ENCODE measurements at places on chromosomes 6 and 20.

DNA sequence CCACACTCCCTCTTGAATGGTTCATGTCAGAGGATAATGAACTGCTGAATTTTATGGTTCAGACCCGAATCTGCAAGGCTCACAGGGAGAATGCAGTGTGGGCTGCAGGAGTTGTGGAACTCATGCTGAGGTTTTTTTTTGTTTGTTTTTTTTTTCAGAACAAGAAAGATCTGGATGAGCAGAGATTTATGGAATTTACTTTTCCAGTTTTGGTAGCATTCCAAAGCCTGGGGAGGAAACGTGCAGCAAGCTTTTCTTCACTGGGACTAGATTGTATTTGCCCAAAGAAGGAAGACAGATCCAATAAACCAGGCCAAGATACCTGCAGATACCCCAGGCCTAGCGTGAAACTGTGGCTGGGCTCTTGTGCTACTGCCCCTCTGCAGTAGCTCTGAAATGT lies 223.9 kb upstream of the TAB2 start:
- DNase-seq, result no peak

- no peak for DNase-seq
Observed at GRCh38 chr6:111761212-111761611, 112.0 kb downstream of the FYN start.

DNA sequence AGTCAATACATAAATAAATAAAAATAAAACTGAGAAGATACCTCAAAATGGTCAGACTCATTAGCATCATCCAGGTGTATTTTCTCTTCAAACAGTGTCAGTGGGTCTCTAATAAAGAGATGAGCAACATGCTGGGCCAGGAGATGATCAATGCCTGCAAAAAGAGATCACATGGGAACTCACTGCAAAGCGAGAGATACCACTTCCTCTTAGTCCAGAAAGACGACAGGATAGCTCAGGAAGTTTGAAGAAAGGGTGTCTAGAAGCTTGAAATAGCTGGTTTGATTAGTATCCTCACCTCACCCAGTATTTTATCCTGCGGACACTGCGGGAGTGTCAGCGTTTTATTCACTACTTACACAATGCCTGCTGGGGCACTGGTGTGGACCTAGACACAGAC lies 38.0 kb downstream of the GCLC start:
- no peak for DNase-seq

GRCh38 chr20:1427457-1428054 lies 34.7 kb upstream of the FKBP1A start:
- no peak for DNase-seq

- DNase-seq, result no peak
Observed at GRCh38 chr6:14016432-14016831, 91.7 kb downstream of the RNF182 start.

DNA sequence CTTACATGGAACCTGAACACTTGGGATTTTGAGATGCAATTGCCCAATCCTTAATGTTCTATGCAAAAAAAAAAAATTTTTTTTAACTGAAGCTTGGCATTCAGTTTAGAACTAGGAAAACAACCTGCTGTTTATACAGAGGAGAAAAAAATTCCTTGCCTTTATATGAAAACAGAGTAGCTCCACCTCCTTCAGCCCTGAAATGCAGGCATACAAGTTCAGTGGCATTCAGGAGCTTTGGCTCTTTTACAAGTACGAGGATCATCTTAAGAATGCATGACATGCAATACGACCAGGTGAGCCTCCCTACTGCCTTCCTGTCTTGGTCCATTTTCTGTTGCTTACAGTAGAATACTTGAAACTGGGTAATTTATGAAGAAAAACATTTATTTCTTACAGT lies 20.4 kb downstream of the PAX1 start:
- no peak for DNase-seq

DNA sequence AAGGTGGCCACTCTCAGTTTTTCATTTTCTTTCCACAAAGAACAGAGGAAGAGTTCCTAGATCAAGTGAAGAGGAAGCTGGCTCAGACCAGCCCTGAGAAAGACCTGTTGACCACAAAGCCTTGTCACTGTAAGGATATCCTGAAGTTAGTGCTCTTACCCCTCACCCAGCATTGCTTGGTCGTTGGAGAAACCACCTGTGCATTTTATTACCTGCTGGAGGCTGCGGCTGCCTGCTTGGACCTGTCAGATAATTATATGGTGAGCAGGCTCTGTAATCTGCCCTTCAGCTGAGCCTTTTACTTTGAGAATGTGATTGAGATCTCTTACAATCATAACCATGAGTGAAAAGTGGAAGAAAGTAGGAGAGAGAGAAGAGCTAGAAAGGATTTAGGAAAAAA lies 21.9 kb downstream of the TREML1 start:
- no peak for DNase-seq

GRCh38 chr6:124148236-124148957 lies 344.7 kb downstream of the NKAIN2 start:
- no peak for DNase-seq

DNA sequence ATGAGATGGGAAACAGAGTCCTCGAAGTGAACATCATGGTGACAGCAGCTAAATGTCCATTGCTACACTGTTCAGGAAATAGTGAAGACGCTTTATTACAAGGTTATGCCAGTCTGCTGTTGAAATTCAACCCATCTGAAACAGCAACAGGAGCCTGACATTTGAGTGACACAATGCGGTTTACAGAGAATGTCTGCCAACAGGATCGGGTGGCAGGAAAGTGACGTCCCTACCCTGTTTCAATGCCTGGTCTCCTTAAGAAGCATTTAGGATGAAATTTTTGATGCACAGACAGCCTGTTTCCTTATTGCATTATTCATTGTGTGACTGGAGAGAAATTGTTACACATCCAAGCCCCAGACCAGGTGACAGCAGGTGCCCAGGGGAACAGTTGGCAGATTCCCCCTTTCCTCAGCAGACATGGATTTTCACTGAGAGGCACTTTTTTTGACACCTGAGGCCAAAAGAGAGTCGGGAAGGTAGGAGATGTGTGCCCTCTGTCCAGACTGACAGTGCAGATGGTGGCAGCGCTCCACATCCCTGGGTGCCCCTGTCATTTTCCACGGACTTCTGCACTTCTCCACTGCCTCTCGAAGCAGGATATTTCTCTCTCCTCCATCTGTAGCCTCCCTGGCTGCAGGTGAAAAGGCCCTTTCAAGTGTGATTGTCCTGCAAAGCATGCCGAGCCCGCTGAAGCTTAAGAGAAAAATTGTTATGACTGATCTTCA lies 87.9 kb downstream of the BFSP1 start:
- no peak for DNase-seq

DNA sequence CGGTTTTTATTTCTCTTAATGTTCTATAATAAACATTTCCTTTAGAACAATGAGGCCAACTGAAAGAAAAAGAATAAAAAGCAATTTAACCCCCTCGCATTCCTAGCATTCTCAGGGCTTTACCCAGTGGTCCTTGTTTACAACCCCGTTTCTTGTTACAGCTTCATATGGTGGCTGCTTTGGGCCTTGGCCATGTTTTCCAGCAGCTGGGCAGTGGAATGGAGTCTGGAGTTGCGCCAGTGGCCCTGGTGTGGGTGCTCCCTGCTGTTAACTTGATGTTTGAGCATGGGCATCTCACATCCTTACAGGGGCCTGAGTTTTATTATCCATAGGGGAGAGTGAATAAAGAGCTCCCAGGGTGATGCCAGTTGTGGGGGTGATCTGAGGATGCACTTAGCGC lies 18.8 kb downstream of the EFCAB8 start:
- no peak for DNase-seq

DNA sequence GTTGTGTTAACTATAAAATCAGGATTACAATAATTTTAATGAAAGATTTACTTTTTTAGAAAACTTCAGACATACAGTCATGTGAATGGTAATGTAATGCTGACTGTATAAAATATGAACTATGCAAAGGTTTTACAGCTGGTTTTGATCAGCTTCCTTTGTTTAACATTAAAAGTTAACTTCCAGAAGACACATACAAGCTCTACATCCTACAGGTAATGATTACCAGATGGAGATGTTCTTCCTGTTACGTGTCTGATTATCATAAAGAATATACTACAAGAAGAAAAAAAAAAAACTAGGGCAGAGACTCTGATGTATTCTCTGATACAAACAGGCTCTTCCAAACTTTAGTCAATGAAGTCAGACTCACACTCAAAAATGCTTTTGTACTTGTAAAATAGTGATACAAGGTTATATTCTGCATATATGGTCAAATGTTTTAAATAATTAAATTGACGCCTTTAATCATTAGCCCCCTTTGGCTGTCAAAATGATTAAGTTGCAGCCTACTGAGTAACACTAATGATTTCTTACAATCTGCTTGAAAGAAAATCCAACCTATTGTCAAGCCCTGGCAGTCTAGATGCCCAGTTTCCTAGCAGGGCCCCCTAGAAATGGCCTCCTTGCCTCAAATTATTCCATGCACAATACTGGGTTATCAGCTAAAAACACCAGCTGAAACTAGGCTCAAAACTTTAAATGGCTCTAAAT lies 251.8 kb upstream of the RUNX2 start:
- DNase-seq, result no peak

- DNase-seq, result no peak
Observed at GRCh38 chr6:11766589-11767450, 11.8 kb downstream of the ADTRP start.

DNA sequence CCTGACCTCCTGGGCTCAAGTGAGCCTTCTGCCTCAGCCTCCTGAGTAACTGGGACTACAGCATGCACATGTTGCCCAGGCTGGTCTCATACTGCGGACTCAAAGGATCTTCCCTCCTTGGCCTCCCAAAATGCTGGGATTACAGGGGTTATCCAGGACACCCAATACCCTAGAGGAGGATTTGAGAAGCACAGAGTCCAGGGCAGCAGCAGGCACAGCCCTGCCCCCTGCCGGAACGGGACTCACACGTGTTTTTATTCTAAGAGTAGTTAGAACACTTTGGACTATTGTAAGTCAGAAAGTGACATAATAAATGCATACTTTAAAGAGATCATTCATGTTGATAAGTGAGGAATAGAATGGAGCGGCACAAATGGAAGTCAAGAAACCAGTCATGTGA lies 80.2 kb downstream of the C6orf118 start:
- DNase-seq, result no peak

DNA sequence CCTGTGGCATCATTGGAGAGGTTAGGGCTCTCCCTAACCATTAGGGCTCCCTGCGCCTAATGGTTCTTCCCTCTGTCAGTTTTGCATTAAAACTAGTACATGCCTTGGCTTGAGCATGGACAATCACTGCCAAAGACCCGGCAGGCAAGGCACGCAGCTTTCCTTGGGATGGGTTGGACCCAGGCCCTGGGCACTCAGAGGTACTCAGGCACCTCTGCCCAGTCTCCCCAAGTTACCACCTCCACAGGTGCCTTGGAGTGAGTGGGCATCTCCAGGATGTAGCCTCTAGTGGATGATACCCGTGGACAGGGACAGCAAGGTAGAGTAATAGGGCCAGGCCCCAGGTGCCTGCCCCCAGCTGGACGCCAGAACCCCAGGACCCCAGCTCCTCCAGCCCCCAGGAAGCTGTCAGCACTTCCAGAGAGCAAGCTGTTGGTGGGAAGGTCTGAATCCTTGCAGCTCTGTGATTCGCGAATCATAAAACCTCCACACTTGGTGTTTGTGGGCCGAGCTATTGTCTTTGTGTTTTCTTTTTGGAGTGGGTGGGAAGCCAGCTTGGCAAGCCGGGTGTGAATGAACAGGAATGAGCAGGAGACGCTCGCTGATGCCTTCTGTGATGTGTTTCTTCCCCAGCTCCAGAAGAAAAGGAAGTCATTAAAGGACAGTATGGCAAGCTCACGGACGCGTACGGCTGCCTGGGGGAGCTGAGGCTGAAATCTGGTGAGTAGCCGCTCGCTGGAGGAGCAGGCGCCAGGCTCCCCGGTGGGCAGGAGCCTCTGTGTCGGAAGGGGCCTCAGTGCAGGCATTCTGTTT lies 35.1 kb downstream of the SYNJ2 start:
- DNase-seq, result no peak

DNA sequence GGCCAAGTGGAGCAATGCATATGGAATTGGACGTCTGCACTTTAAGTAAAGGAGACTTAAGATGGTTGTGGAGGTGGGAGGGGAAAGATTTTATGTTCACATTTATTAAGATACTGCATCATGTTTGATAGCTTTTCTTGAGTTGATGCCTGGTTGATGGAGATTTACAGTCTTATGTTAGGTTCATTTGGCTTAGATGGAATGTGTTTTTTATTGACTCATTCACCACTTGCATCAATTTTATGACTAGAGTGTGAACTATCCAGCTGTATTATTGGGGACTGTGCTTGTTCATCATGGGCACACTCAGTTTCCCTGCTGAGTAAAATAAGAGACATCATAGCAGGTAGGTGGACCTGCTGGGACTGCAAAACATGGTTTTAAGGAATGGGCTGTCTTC lies 91.2 kb upstream of the SCP2D1 start:
- no peak for DNase-seq

- DNase-seq, result no peak
Observed at GRCh38 chr20:59680148-59680650, 75.9 kb downstream of the PHACTR3 start.

GRCh38 chr20:16606468-16607070 lies 33.3 kb upstream of the KIF16B start:
- no peak for DNase-seq

DNA sequence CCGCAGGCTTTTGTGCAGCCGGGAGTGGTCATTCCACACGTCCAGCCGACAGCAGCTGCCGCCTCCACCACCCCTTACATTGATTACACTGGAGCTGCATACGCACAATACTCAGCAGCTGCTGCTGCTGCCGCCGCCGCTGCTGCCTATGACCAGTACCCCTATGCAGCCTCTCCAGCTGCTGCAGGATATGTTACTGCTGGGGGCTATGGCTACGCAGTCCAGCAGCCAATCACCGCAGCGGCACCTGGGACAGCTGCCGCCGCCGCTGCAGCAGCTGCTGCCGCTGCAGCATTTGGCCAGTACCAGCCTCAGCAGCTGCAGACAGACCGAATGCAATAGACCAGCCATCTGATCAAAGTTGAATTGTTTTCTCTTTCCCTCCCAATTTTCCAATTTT lies 10.6 kb downstream of the RBM24 start:
- DNase-seq, result no peak

- DNase-seq, result no peak
Observed at GRCh38 chr6:108651340-108652227, 90.9 kb downstream of the FOXO3 start.

GRCh38 chr6:23006656-23007055 lies 437.3 kb downstream of the HDGFL1 start:
- no peak for DNase-seq

- DNase-seq, result no peak
Observed at GRCh38 chr6:3836566-3836965, 12.6 kb upstream of the FAM50B start.

GRCh38 chr20:35985806-35986205 lies 17.4 kb downstream of the CNBD2 start:
- no peak for DNase-seq

DNA sequence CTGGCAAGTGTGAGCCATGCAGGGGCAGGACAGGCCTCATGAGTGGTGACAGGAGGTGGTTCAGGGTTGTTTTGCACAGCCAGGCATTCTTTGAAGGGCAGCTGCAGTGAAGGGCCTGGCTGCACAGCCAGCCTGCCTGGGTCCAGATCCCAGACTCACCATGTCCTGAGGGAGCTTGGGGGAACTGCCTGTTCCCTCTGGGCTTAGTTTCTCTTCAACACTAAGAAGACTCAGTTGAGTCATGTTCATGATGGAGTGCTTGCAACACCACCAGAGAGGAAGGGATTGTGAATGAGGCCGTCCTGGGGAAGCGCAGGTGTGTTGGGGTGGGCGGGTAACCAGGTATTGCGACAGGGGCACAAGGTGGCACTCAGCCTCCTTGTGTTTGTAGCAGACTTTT lies 102.4 kb downstream of the CDH26 start:
- no peak for DNase-seq

GRCh38 chr6:45647341-45648261 lies 269.9 kb upstream of the SUPT3H start:
- DNase-seq, result no peak

GRCh38 chr6:36825994-36826393 lies 13.2 kb downstream of the CPNE5 start:
- no peak for DNase-seq
